Hippocampal formation (tissue), 2 donors: ENCODE measurements at places on chromosomes 5 and 9.

DNA sequence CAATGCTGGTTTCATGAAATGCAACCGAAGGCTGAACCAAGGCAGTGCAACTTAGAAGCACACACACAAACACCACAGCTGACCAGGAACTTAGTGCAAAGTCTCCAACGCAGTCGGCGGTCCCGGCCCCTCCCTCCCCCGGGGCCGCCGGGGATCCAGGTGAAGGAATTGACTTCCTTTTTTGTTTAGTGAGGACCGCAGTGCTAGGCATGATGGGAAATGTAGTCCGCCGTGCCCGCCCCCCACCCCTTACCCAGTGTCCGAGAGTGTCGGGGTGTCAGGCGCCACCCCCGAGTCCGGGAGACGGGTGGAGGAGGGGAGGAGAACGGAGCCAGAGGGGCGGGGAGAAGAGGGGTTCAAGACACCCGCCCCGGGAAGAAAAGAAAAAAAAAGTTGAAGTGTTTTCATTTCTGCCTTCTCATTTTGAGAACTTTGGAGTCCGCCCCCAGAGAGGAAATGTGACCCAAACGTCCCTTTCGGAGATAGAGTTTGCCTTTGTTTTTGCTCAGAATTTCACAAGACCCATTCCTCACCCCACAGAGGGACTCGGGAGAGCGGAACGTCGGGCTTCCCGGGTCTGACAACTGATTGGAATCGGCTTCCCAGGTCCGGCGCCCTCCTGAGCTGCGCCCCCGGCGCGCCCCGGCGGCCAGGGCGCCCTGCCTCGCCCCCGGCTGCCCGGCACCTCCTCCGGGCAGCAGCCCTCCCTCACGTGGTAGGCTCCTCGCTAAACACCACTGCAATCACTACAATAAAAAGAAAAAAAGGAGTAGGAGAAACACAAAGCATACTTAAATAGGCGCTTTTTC lies 2.0 kb downstream of the IER5L start:
- DNase-seq, result peak; percentile 63

GRCh38 chr5:75894482-75894881 lies 177.2 kb upstream of the POC5 start:
- DNase-seq, result no peak

- DNase-seq, result no peak
Observed at GRCh38 chr9:137570566-137570965, 8.2 kb downstream of the DPH7 start.

- no peak for DNase-seq
Observed at GRCh38 chr5:157126-157715, 34.1 kb upstream of the LRRC14B start.

- DNase-seq, result no peak
Observed at GRCh38 chr5:4531756-4532704, 608.1 kb upstream of the ADAMTS16 start.

GRCh38 chr5:64566310-64566916 lies 60.6 kb downstream of the RGS7BP start:
- no peak for DNase-seq

GRCh38 chr5:150490296-150490669 lies 17.6 kb upstream of the NDST1 start:
- DNase-seq, result no peak

DNA sequence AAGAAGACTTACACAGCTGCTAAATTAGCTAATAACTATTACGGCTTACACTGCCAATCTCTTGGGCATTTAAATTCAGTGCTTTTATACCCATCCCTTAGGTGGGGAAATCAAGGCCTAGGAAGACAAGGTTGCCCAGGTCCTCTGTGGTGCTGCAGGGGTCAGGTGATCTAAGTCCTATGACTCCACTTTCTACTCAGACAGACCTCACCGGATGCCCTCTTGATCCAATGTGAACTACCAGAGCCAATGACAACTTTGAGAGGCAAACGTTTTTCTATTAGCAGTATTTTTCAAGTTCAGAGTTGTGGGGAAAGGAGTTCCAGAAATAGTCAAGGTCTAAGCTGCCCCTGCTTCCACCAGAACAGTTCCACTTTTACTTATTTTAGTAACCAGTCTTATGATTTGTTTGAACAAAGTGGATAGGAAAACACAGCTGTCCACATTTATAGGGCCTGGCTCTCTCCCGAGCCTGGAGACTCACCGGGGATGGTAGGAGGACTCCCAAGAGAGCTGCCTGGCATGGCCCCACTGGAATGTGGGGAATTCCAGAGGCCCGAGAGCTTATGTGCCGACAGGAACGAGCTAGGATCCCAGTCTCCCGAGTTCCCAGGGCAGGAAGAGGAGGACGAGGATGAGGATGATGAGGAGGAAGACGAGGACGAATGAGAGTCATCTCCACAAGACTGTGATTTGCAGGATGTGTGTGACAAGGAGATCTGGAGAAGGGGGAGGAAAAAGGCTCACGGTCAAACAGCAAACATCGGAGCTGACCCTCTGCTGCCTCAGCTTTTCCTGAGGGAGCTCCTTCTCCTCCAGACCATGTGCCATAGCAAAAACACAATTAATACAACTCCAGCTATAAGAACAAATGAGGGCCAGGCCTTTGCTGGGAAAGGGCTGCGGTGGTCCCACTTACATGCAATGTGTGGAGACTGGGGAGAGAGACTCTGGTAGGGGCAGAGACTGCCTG lies 16.7 kb downstream of the FAM193B start:
- DNase-seq, result no peak

GRCh38 chr9:121284733-121285451 lies 16.9 kb downstream of the GSN start:
- DNase-seq, result no peak

DNA sequence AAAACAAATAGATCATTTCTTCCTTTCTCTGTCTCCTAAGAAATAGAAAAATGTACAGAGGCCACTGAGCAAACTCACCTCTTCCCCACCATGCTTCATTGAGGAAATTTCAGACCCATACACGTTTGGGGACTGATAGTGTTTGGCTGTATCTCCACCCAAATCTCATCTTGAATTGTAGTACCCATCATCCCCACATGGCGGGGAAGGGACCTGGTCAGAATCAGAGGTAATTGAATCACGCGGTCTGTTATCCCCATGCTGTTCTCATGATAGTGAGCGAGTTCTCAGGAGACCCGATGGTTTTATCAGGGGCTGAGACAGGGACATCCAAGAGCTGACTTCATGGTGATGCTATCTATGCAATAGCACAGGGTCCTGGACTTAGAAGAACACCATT lies 1655.8 kb downstream of the MAT2B start:
- no peak for DNase-seq
